Panc1 (cell line): ENCODE measurements at places on chromosomes 6 and 20. TPM values are rescaled to one million over a fixed set of nuclear protein-coding genes. Genes with fewer than 3 reads are reported as not detected.

Gene TCEA2
- total RNA-seq = 38.5 TPM

Gene MKKS
- total RNA-seq = 15.6 TPM

Gene MEI4
- total RNA-seq = 0.05 TPM

Gene MUC21
- total RNA-seq = not detected

Gene PLA2G7
- 0.41 TPM for total RNA-seq

Gene SMOC2
- total RNA-seq = 0.13 TPM

Gene RAET1L
- not detected for total RNA-seq

Gene SPATS1
- not detected for total RNA-seq

Gene RBPJL
- total RNA-seq = 0.18 TPM

Gene TNFRSF6B
- not detected for total RNA-seq

GRCh38 chr20:51705400-51705799 is 62.8 kb downstream of the ATP9A start:
- H3K36me3 ChIP-seq = no peaks in the 10 kb centered on the region
- DNase-seq = no peak
- no peak overlapping the region for H3K4me3 ChIP-seq
- H3K4me1 ChIP-seq = no peaks in the 10 kb centered on the region
- no peaks in the 10 kb centered on the region for H3K27me3 ChIP-seq

DNA sequence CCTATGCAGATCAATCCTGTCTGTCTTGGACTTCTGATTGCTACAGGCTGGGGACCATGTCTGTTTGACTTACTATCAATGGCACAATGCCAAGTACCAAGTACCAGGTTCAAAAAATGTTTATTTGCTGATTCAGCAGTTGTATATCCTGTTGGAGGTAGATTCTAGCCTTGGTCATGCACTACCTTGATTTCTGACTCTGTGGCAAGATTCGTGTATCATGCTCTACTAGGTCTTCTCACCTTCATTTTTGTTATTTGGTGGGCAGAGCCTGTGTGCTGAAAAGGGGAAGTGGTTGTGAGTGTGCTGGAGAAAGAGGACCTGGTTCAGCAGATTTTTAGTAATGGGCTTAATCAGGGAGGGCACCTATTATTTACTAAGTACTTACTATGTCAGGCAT is 192.4 kb upstream of the MYLIP start:
- no peaks in the 10 kb centered on the region for H3K36me3 ChIP-seq
- no peak overlapping the region for H3K4me3 ChIP-seq
- no peaks in the 10 kb centered on the region for H3K4me1 ChIP-seq
- no peak overlapping the region for H3K27ac ChIP-seq
- no peak for DNase-seq
- H3K27me3 ChIP-seq = no peaks in the 10 kb centered on the region

DNA sequence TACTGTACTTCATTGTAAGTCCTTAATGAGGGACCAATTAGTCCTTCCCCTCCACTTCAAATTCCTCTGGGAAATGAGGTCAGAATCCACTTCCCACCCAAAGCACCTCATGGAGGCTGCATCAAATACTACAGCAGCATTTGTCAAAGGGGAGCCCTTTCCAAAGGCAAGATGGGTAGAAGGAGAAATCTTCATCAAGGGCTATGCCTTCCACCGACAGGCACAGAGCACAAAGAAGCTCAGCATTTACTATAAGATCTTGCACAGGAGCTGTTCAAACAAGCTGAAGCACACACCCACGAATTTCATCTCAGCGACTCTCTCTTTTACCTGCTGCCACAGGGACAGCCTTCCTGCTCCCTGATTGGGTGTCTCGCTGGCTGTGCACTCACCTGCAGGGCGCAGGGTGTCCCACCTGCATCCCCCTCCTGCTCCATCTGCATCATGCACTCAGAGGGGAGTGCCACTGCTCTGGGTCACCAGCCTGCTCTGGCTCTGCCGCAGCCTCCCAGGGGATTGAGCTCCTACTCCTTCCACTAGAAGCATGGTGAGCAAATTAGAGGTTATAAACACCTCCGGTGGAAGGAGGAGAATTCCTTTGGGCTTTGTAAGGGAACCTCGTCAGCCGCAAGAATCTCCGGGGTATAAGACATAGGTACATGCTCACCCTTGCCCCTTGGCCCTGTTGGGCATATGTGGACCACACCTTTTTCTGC is 164.5 kb downstream of the ATXN1 start:
- no peak overlapping the region for H3K27ac ChIP-seq
- H3K4me1 ChIP-seq = no peaks in the 10 kb centered on the region
- no peaks in the 10 kb centered on the region for H3K27me3 ChIP-seq
- H3K4me3 ChIP-seq = no peak overlapping the region
- no peak for DNase-seq

GRCh38 chr6:53481323-53481722 is 63.6 kb downstream of the GCLC start:
- no peaks in the 10 kb centered on the region for H3K36me3 ChIP-seq
- no peak overlapping the region for H3K4me3 ChIP-seq
- H3K27me3 ChIP-seq = peaks cover 5% of the 10 kb centered on the region; the same call in 1 of the 2 replicates
- no peak overlapping the region for H3K27ac ChIP-seq

- no peaks in the 10 kb centered on the region for H3K36me3 ChIP-seq
- no peak overlapping the region for H3K27ac ChIP-seq
- H3K4me1 ChIP-seq = no peaks in the 10 kb centered on the region
- H3K4me3 ChIP-seq = no peak overlapping the region
Observed at GRCh38 chr6:158262755-158263154, 49.5 kb upstream of the TULP4 start.

GRCh38 chr6:137181891-137182653 is 8.6 kb upstream of the IL22RA2 start:
- H3K36me3 ChIP-seq = no peaks in the 10 kb centered on the region; the same call in 1 of the 2 replicates
- H3K4me1 ChIP-seq = no peaks in the 10 kb centered on the region
- no peak for DNase-seq
- H3K27me3 ChIP-seq = no peaks in the 10 kb centered on the region
- H3K4me3 ChIP-seq = no peak overlapping the region

DNA sequence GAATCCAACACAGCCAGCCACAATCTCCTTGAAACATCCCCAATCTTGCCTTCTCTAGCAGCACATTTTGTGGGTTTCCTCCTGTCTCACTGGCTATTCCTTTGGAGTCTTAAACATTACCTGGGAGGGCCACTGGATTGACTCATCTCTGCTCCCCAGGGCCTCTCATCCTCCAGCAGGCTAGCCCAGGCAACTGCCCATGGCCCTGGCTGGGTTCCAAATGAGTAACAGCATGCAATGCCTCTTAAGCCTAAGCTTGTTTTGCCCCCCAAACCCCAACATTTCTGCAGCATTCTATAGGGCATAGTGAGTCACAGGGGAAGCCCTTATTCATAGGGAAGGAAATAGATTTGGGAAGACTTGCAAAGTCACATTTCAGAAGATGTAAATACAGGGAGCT is 204.9 kb downstream of the FOXA2 start:
- H3K27ac ChIP-seq = no peak overlapping the region
- H3K27me3 ChIP-seq = no peaks in the 10 kb centered on the region
- peaks cover 23% of the 10 kb centered on the region for H3K4me1 ChIP-seq
- no peak overlapping the region for H3K4me3 ChIP-seq
- no peak for DNase-seq
- no peaks in the 10 kb centered on the region for H3K36me3 ChIP-seq

DNA sequence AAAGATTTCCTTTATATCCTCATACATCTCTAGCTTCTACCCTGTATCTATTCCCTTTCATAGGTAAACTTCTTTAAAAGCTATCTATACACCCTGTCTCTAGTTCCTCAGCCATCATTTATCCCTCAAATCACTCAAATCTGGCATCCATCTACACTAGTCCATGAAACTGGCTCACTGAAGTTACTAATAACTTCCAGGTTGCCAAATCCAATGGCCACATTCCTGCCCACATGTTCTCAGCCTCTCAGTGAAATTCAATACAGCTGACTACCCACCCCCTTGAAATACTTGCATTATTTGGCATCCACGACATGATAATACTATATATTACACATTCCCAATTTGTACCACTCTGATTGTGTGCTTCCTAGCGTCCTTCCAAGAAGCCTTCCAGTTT is 8.7 kb downstream of the REPS1 start:
- H3K27ac ChIP-seq = no peak overlapping the region
- H3K36me3 ChIP-seq = no peaks in the 10 kb centered on the region
- no peaks in the 10 kb centered on the region for H3K27me3 ChIP-seq

- H3K4me3 ChIP-seq = no peak overlapping the region
- H3K4me1 ChIP-seq = peaks cover 8% of the 10 kb centered on the region
- DNase-seq = no peak
- H3K27ac ChIP-seq = no peak overlapping the region
- H3K36me3 ChIP-seq = no peaks in the 10 kb centered on the region
- H3K27me3 ChIP-seq = peaks cover 30% of the 10 kb centered on the region
Observed at GRCh38 chr6:159170999-159171712, 2.0 kb downstream of the FNDC1 start.

DNA sequence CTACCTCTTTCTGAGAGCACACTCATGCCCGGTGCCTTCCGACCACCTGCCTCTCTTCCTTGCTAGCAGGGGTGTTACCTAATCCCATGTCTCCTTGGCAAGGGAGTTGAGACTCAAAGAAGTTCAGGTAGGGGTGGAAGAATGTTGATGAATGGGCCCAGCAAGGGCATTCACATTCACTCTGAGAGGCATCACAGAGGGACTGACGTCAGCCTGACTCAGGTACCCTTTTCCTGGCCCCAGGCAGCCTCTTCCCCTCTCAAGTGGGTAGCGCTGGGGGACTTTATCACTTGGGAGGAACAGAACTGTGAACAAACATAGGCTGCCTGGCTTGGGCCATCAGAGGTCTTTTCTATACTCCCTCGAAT is 35.3 kb downstream of the HM13 start:
- peaks cover 3% of the 10 kb centered on the region; the same call in 1 of the 2 replicates for H3K4me1 ChIP-seq
- no peak for DNase-seq
- no peak overlapping the region for H3K27ac ChIP-seq
- peaks cover 30% of the 10 kb centered on the region for H3K36me3 ChIP-seq
- no peak overlapping the region for H3K4me3 ChIP-seq

- H3K4me3 ChIP-seq = no peak overlapping the region
- H3K4me1 ChIP-seq = no peaks in the 10 kb centered on the region
- no peaks in the 10 kb centered on the region; the same call in 1 of the 2 replicates for H3K27me3 ChIP-seq
- no peak for DNase-seq
Observed at GRCh38 chr20:63084563-63084927, 77.8 kb upstream of the BHLHE23 start.

DNA sequence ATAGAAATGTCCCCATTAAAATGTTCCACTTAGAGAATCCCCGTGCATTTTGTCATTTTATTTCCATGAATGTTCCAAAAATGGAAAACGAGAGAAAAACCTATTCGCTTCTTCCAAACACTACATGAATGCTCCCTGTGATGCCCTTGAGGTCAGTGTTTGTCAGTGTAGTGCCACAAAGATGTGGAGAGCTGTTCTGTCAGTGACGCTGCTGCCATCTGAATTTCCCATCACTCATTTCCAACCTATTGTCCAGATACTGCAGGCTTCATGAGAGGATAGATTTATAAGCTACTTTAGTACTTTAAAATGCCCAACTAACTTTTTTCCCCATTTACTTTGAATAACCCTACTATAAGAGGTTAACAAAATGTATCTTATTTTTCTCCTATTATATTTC is 335.8 kb downstream of the CDKAL1 start:
- no peak overlapping the region for H3K4me3 ChIP-seq
- H3K4me1 ChIP-seq = no peaks in the 10 kb centered on the region; the same call in 1 of the 2 replicates
- DNase-seq = no peak
- H3K36me3 ChIP-seq = no peaks in the 10 kb centered on the region
- H3K27ac ChIP-seq = no peak overlapping the region

GRCh38 chr6:26020329-26021000 is 57.9 kb downstream of the TRIM38 start:
- no peaks in the 10 kb centered on the region for H3K36me3 ChIP-seq
- no peaks in the 10 kb centered on the region for H3K27me3 ChIP-seq
- H3K4me3 ChIP-seq = peak overlapping the region; percentile 80
- DNase-seq = no peak
- H3K4me1 ChIP-seq = peaks cover 20% of the 10 kb centered on the region

GRCh38 chr20:64006902-64007301 is 26.0 kb downstream of the PRPF6 start:
- no peak for DNase-seq
- no peak overlapping the region for H3K4me3 ChIP-seq
- H3K27ac ChIP-seq = no peak overlapping the region
- H3K4me1 ChIP-seq = no peaks in the 10 kb centered on the region
- no peaks in the 10 kb centered on the region for H3K27me3 ChIP-seq
- H3K36me3 ChIP-seq = peaks cover 15% of the 10 kb centered on the region

- H3K27ac ChIP-seq = no peak overlapping the region
- H3K36me3 ChIP-seq = no peaks in the 10 kb centered on the region
- peaks cover 8% of the 10 kb centered on the region; the same call in 1 of the 2 replicates for H3K27me3 ChIP-seq
- no peaks in the 10 kb centered on the region for H3K4me1 ChIP-seq
- no peak for DNase-seq
Observed at GRCh38 chr6:113846577-113846976, 10.6 kb upstream of the MARCKS start.

DNA sequence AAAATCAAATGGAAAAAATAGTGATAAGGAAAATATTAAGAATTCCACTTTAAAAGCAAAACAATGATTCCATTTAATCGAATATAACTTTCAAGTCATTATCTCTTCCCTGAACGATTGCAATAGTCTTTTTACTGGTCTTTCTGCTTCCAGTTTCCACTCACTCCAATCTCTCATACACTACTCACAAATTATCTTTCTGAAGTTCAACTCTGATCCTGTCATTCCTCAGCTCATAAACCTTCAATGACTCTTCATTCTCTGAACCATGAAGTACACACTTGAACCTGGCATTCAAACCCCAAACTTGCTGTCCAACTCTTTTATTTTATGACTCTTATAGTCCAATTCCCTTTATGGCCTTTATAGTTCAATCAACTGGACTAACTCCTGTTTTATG is 304.1 kb upstream of the TCF21 start:
- H3K27me3 ChIP-seq = no peaks in the 10 kb centered on the region
- no peaks in the 10 kb centered on the region for H3K36me3 ChIP-seq
- no peak for DNase-seq
- H3K4me1 ChIP-seq = no peaks in the 10 kb centered on the region
- H3K4me3 ChIP-seq = no peak overlapping the region

GRCh38 chr6:158143700-158144099 is 24.4 kb downstream of the SERAC1 start:
- no peak overlapping the region for H3K27ac ChIP-seq
- no peak for DNase-seq
- H3K27me3 ChIP-seq = no peaks in the 10 kb centered on the region
- H3K36me3 ChIP-seq = no peaks in the 10 kb centered on the region
- H3K4me1 ChIP-seq = no peaks in the 10 kb centered on the region

- no peaks in the 10 kb centered on the region for H3K4me1 ChIP-seq
- no peak overlapping the region for H3K27ac ChIP-seq
- H3K4me3 ChIP-seq = no peak overlapping the region
- no peak for DNase-seq
- H3K36me3 ChIP-seq = no peaks in the 10 kb centered on the region
Observed at GRCh38 chr6:69631552-69632346, 165.1 kb downstream of the LMBRD1 start.
